Fibroblast of upper back skin (primary cell): ENCODE measurements at places on chromosomes 13 and 19.
A peak's percentile ranks its signal among the peaks of the same experiment; 100 is the strongest.

DNA sequence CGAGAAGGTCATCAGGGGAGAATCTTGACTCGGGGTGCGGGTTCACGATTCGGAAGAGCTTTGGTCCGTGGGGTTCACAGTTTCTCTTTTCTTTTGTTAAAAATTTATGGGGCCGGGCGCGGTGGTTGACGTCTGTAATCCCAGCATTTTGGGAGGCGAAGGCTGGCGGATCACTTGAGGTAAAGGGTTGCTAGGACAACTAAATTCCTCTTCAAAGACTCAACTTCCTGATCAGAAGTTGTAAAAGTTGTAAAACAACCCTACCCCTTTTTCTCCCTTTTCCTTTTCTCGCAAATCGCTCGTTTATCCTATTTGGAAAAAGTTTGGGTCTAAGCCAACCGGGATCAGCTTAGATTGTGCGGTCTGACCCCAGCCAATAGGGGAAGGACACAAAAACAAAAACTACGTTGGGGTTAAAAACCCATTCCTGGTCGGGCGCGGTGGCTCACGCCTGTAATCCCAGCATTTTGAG lies 673 bp downstream of the ZNF486 start:
- peak; percentile 40 for DNase-seq

GRCh38 chr13:39016087-39016486 lies 21.8 kb downstream of the PROSER1 start:
- DNase-seq, result no peak

DNA sequence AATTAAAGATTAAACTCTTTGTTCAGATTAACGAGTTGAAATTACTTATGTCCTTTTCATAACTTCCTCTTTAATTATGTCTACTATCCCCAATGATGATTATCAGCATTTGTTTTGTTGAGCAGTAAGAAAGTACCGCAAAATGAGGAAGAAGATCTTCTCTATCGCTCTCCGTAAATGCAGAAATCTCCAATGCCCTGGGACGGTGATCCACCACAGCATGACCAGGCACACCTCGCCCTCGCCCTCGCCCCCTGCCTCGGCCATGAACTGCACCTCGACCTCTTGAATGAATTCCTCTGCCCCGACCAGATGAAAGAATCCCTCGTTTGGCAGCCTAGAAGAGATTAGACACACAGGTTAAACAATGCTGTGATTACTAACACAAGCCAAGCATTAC lies 69.1 kb downstream of the RBM26 start:
- DNase-seq, result no peak

DNA sequence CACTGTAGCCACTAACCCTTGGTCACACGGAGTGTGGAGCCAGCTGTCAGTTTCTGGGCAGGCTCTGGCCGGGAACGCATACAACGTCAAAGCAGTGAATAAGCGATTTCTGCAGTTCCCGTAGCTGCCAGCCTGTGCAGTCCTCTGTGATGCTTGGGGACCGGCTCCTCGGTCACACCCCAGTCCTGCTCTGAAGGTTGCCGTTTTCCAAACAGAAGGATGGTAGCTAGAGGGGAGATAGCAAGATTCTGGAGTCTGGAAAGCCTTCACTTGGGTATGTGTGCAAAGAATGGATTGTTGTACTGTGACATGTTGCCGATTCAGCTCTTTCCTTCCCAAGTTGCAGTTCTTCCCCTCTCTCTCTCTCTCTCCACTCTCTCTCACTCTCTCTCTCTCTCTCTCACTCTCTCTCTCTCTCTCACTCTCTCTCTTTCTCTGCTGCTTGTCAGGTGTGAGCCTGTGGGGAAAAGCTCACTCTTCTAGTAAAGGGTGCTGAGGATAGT lies 38.7 kb upstream of the C1QTNF9 start:
- peak; percentile 12 for DNase-seq
